ENCODE measurements at places on chromosomes 5 and 9. TPM values are rescaled to one million over a fixed set of nuclear protein-coding genes. Genes with fewer than 3 reads are reported as not detected.

The AKNA gene
- 11.5 TPM for total RNA-seq

- H3K4me3 ChIP-seq, result no peak overlapping the region
- H3K4me1 ChIP-seq, result peaks cover 57% of the 10 kb centered on the region
- H3K27ac ChIP-seq, result peak overlapping the region; percentile 87
- DNase-seq, result no peak
Measured at GRCh38 chr5:142402752-142403318, 78.0 kb upstream of the SPRY4 start.

DNA sequence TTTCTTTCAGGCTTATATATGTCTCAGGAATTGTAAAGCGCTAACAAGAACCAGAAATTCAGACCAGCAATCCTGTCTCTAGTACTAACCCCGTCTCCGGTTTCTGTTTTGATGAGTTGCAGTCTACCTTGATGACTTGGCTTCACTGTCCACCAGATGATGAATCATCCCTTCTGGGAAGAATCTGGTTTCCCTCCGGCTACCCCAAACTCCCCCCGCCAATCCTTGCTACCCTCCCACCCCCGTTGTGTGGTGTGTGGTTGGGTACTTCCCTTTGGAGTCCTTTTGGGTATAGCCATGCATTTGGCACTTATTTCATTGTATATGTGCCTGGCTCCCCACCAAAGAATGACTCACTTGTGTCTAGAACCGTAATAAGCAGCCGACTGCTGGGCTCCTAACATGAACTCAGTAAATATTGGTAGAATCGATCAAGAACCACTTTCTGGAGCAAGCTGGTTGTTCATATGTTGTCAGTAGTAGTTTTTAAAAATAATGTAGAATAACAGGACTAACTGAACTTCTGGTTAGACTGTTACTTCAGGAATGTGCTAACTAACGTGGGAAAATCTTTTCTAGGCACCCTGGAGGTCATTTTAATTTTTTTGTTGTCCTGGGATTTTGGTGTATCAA is 8.3 kb upstream of the TGFBI start:
- H3K4me1 ChIP-seq, result peaks cover 65% of the 10 kb centered on the region
- H3K27me3 ChIP-seq, result no peaks in the 10 kb centered on the region
- peak overlapping the region; percentile 97 for H3K27ac ChIP-seq
- peak overlapping the region; percentile 28 for H3K4me3 ChIP-seq

- DNase-seq, result no peak
- no peaks in the 10 kb centered on the region for H3K4me1 ChIP-seq
- no peak overlapping the region for H3K4me3 ChIP-seq
- no peaks in the 10 kb centered on the region for H3K36me3 ChIP-seq
- no peak overlapping the region for H3K27ac ChIP-seq
Measured at GRCh38 chr5:147176422-147176821, 58.4 kb upstream of the STK32A start.

DNA sequence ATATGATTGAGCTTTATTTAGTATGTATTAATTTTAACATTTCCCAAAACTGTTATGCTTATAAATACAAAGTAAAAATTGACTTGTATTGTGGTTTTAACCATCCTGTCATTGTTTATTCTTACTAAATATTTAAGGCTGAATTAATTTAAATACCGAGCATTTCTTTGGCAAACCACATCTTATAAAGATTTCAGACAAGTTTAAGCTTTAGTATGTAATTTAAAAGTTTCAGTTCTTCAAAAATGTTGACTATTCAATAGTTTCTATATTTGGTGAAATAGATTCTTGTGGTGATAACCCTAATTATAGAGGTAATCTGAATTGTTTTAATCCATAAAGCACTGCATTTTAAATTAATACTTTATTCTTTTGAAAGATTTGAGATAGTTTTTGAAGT is 65.5 kb downstream of the CCNH start:
- H3K4me3 ChIP-seq, result no peak overlapping the region
- H3K27me3 ChIP-seq, result no peaks in the 10 kb centered on the region
- DNase-seq, result no peak
- no peak overlapping the region for H3K27ac ChIP-seq
- H3K4me1 ChIP-seq, result no peaks in the 10 kb centered on the region

GRCh38 chr9:7879551-7880245 is 80.1 kb upstream of the DMAC1 start:
- no peak for DNase-seq
- no peak overlapping the region for H3K27ac ChIP-seq
- no peaks in the 10 kb centered on the region for H3K36me3 ChIP-seq
- no peaks in the 10 kb centered on the region for H3K4me1 ChIP-seq
- H3K4me3 ChIP-seq, result no peak overlapping the region

DNA sequence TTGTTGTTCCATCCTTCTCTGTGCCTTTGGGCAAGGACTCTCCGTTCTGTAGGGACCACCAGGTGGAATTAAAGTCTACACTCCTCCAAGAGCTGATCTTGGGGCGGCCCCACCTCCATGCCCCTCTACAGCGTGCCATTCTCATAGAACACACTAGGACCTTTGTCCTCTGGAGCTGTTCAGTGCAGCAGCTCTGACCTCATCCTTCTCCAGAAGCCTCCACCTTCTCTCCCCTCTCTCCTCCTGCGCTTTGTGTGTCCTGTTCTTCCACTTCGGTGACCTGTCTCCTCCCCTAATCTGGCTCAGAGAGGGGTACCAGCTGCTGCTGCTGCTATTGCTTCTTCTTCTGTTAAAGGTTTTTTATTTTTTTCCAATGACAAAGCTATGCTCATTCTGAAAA is 1.8 kb upstream of the MACROH2A1 start:
- H3K36me3 ChIP-seq, result no peaks in the 10 kb centered on the region
- no peaks in the 10 kb centered on the region for H3K27me3 ChIP-seq
- H3K4me3 ChIP-seq, result no peak overlapping the region
- DNase-seq, result no peak

Data from PC-9 (cell line).